Adipose tissue (tissue), 3 donors: ENCODE measurements at places on chromosomes 4 and X. TPM values are rescaled to one million over a fixed set of nuclear protein-coding genes. Genes with fewer than 3 reads are reported as not detected.

The CSAG3 gene
- not detected for polyA plus RNA-seq

The KCTD8 gene
- 0.45 TPM for polyA plus RNA-seq

The CT45A3 gene
- not detected for polyA plus RNA-seq

The CPEB2 gene
- polyA plus RNA-seq, result 8.1 TPM

The CLGN gene
- polyA plus RNA-seq, result 0.11 TPM

The CTAG1B gene
- not detected for polyA plus RNA-seq

The RHOH gene
- 0.60 TPM for polyA plus RNA-seq

The MAGIX gene
- polyA plus RNA-seq, result 3.4 TPM

The SPANXB1 gene
- not detected for polyA plus RNA-seq

The IL3RA gene
- 4.0 TPM for polyA plus RNA-seq

The PNMA5 gene
- polyA plus RNA-seq, result 0.03 TPM

The TECRL gene
- not detected for polyA plus RNA-seq

The ITGB1BP2 gene
- 0.32 TPM for polyA plus RNA-seq

The TEC gene
- polyA plus RNA-seq, result 1.5 TPM

The STOX2 gene
- polyA plus RNA-seq, result 0.77 TPM
